ENCODE measurements at places on chromosomes 1 and 21. TPM values are rescaled to one million over a fixed set of nuclear protein-coding genes. Genes with fewer than 3 reads are reported as not detected.

The HSD17B7 gene
- total RNA-seq, result 28.4 TPM

The PTPRF gene
- 100 TPM for total RNA-seq

The ANKRD45 gene
- not detected for total RNA-seq

The DCDC2B gene
- total RNA-seq, result not detected

The NECTIN4 gene
- 6.8 TPM for total RNA-seq

All from PC-3 (cell line).